Pancreas (tissue), 10 donors: ENCODE measurements at places on chromosomes 4 and X. TPM values are rescaled to one million over a fixed set of nuclear protein-coding genes. Genes with fewer than 3 reads are reported as not detected.

LCORL gene
- polyA plus RNA-seq: 4.1 TPM

MAGEC2 gene
- polyA plus RNA-seq: not detected

KLF8 gene
- polyA plus RNA-seq: 3.4 TPM

PPP1R2C gene
- not detected for polyA plus RNA-seq

FGF2 gene
- polyA plus RNA-seq: 0.59 TPM

CXCL11 gene
- polyA plus RNA-seq: 0.73 TPM

CPXCR1 gene
- not detected for polyA plus RNA-seq
